SIG-M5 (cell line): ENCODE measurements at places on chromosomes 3 and 15.

GRCh38 chr3:110708156-110708555, 363.5 kb upstream of the NECTIN3 start:
- no peak for DNase-seq

- no peak for DNase-seq
These were observed 390.7 kb downstream of the EFHB start for GRCh38 chr3:19543212-19543841.

- no peak for DNase-seq
These were observed 43.9 kb downstream of the MUC4 start for GRCh38 chr3:195767792-195768191.

DNA sequence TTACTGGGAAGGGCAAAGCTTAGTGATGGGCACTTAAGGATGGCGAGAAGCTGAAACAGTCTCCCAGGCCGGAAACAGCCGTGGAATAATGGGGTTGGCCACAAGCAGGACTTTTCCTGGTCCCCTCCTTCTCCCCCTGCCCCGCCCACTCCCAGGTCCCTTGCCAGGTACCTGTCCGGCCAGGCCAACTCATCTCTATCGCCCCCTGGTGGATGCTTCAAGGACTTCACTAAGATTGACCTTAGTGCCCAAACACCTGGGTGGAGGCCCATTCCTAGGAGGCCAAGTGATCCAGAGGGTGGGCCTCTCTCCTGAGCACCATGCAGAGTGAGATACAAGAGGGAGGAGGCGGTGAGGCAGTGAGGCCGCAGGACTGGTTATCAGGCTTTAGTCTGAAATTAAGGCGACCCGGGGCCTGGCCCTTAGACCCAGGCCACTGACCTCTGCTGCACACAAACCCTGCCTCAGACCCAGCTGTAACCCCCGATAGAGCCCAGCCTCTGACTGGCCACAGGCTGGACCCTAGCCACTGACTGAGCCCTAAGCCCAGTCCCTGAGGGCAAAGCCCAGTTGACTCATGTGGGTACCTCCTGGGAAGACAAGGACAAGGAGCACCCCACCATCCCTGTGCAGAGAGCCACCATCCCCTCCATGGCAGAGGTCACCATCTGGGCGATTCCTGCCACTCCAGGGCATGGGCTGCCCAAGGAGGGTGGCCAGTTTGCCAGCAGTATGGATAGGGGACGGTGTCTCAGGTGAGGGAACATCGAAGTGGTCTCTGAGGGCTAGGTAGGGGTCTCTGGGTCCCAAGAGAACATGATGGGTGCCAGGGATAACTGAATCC, 37.6 kb downstream of the VIPR1 start:
- DNase-seq = no peak

- DNase-seq = no peak
These were observed 670.6 kb downstream of the PLOD2 start for GRCh38 chr3:145490088-145491048.

DNA sequence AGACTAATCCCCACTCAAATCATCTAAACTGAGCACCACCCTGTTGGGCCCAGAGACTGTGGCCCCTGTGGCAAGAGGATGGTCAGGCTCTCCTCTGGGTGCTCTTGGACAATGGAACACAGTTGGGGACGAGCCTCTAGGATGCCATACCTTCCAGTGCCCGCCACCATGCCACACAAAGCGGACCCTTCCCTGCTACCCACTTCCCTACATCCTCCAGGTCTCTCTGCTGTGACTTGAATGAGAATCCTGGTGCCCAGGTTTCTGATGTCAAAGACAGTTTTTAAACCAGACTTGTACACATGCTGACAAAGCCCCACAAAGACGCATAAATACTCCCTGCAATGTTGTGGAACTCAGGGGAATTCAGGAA, 4.7 kb downstream of the CCDC51 start:
- no peak for DNase-seq

GRCh38 chr3:150135287-150135721, 164.6 kb upstream of the PFN2 start:
- no peak for DNase-seq

GRCh38 chr3:117762621-117763037, 1053.0 kb downstream of the TUSC7 start:
- no peak for DNase-seq

DNA sequence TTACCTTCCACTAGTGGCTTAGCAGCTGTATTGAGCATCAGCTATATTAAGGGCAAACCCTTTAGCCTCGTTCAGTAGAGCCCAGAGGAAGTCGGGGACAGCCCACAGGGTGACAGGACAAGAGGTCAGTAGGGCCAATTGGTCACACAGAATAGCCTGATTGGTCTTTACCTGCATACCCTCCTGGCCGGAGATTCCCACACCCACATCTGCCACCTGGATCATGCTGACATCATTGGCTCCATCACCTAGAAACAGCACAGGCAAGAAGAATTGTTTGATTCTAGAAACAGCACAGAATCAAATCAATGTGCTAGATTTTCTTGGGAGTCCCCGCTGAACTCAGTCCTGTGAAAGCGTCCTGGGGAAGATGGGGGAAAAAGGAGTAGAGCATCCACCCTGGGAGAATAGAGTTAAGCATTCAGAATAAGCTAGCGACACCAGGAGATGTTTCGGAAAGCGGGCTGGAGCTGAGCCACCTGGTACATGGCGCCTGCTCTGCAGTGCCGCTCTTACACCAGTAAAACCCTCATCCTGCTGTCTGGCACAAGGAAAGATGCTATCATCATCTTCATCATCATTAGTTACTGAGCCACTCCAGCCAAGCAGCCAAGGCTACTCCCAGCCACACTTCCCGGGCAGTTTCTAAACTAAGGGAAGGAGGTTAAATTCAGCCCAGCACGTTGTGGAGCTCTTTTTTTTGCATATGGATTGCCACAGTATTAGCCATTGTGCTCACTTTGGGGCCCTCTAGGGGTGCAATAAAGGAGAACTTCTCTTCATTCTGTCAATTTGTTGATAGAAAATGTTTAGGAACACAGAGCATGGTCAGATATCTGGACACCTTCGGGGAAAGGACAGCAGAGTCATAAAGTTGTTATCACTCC, 171.3 kb downstream of the ATP10A start:
- DNase-seq = no peak

DNA sequence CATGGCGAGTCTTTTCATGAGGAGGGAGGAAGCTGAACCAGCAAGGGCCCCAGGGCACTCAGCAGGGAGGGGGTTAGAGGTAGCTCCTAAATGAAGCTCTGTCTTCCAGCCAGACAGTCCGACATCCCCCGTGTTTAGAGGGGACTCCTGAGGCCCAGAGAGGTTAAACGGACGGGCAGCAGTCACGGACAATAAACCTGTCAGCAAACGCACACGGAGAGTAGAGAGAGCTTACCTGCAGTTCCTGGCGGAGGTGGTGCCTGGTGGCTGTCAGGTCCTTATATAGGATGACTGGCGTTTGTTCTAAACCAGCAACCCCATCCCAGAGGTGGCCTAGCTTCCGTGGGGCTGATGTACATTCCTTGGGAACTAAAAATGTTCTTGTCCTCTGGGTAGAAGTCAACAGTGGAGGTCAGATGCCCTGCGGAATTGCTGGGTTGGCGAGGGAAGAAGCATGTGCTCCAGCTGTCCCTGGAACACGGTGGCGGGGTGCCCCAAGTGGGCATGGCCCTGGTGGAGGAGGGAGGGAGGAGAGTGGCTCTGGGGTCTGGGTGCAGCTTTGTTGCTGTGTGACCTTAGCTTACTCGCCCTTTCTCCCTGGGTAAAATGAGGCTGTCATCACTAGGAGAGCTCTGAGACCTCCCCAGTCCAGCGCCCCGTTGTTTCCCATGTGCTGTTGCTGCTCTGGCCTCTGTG, 2.1 kb downstream of the GHRL start:
- no peak for DNase-seq

GRCh38 chr3:134623615-134624245, 27.1 kb downstream of the KY start:
- DNase-seq = no peak

DNA sequence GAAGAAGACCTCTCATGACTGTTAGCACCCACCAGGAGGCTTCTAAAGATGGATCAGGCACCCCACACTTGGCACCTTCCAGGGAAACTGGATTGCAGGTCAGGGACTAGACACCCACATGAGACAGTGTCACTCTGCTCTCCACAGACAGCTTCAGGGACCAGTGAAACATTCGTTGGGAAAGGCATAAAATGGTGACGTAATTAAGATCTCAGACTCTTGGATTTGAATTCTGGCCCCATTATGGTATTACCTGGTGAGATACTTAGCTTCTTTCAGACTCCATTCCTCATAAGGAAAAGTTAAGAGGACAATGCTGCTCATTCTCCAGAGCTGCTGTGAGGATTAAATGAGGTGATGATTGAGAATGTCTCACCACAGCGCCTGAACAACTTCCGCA, 261.1 kb downstream of the ARRDC4 start:
- no peak for DNase-seq

DNA sequence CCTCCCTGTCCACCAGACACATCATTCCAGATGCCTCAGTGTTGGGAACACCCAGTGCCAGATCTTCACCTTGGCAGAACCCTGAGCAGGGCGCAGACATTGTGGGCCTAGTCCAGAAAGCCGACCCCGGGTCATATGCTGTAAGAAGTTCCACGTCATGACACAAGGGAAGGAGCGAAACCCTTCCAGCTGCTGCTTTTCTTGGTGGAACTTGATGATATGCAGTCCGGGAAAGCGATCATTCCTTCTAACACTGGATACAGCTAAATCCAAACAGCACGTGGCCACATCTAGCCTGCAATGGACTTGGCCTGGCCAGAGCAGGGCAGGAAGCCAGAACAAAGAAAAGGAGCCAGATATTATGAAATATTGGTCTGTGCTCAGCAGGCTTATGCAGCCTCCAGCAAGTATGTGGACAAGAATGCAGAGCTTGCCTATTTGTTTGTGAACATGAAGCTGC, 22.0 kb downstream of the GASK1A start:
- no peak for DNase-seq

DNA sequence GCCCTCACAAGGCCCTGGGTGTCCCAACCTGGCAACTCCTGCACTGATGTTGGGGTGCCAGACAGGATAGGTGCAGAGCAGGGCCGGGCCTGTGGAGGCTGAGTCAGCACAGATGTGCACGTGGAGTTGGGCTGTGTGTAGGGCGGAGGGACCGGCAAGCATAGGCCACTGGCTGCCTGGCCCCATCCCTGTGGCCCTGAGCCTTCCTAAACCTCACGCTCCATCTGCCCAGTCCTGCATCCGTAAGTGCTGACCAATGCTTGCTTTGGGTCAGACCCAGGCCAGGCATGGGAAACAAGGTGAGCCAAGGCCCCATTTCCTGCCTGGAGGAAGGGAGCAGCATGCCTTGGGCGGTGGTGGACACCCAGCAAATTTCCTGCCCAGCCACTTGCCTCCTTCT, 5.8 kb upstream of the IQSEC1 start:
- no peak for DNase-seq

DNA sequence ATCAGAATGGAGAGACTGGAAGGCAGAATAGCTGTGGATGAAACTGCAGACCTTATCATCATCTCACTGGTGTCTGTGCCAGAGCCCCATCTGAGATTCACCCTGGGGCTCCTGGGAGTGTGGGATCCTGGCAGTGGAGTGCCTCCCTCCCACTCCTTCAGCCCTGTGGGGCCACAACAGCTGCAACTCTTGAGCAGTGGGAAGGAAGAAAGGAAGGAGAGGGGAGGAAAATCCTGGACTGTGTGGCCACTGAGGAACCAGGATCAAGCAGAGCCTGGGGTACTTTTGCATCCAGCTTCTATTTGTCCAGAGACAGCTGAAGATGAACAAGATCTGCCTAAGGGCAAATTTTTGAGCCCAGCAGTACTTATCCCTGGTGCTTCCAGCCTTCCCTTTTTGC, 13.1 kb upstream of the ALDH1A2 start:
- no peak for DNase-seq

DNA sequence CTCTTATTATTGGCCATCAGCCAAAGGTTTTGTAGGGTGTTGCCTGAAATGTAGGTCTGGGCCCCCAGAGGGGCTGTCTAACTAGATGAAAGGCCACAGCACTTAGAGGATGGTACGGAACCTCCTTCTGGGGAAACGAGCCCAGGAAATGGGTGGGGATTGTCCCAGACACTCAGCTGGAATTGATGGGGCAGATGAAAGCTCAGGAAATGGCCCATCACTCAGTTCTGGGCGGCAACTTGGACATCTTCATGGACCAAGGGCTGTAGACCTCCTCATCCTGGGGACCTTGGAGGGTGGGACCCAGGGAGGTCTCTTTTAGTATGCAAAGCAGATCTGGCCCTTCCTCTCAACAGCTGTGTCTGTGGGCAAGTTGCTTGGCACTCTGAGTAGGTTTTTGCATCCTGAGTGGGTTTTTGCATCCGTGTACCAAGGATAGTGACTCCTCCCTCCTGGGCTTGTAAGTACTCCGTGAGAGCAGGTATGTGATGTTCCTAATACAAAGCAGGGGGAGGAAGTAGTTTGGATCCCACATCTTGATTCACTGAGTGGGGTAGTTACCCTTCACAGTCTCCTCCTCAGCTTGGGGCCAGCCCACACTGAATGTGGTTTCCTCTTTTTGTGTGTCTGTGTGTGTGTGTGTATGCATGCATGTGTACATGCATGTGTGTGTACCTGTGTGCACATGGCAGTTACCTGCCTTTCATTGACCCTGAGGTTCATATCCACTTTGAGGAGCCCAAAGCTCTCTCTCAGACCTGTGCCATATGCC, 292.0 kb downstream of the RPLP1 start:
- DNase-seq = no peak

DNA sequence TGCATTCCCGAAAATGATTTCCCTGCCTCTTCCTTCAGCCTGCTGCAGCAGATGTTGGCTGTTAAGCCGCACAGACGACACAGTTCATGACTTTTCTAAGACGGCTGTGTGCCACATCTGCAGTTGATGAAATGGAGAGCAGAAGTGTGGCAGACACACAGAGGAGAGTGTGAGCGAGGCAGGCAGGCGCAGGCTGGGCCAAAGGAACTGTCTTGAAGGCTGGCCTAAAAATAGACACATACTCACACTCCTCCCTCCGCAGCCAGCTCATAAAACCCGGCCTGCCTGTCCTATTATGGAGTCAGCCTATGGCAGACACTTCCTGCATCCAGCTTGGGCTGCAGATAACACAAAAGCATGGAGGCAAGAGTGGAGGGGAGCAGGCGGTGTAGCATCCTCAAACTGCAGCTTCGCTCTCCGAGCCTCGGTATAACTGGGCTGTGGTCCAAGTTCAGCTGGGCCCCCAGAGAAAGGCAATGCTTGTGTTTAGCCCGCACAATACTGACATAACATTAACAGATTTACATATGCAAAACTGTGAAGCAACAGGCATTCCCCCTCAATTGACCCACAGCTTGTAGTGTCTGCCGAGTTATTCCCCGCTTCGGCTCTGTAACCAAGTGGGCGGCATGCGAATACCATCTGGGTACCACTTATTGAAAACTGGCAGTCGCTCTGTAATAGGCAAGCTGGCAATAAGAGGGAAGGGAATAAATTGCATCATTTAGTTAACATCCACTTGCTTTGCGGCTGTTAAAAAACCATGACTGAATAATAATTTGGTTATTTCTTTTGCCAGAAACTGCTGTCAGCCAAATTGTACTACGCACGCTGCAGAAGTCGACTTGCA, 40.8 kb downstream of the FOXP1 start:
- peak; percentile 93 for DNase-seq

DNA sequence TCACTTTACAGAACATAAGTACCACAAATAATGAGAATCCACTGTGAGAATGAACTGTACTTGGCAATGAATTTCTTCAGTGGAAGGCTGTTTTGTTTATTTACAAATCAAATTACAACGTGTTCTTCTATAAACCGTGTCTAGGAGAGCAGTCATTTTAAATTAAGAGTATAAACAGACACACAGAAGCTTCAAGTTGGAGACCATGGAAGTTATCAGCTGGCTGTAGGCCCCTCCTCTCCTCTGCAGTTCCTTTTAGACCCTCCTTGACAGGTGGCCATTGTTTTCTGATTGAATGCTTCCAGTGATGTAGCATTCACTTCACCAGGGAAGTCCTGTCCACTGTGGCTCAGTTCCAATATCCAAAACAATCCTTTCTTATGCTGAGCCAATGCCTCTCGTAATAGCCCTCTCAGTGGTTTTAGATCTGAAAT, 7.3 kb upstream of the MAPK6 start:
- no peak for DNase-seq
